ENCODE measurements at places on chromosomes 6 and 20. TPM values are rescaled to one million over a fixed set of nuclear protein-coding genes. Genes with fewer than 3 reads are reported as not detected.

The C6orf52 gene
- 0.26 TPM for total RNA-seq

DNA sequence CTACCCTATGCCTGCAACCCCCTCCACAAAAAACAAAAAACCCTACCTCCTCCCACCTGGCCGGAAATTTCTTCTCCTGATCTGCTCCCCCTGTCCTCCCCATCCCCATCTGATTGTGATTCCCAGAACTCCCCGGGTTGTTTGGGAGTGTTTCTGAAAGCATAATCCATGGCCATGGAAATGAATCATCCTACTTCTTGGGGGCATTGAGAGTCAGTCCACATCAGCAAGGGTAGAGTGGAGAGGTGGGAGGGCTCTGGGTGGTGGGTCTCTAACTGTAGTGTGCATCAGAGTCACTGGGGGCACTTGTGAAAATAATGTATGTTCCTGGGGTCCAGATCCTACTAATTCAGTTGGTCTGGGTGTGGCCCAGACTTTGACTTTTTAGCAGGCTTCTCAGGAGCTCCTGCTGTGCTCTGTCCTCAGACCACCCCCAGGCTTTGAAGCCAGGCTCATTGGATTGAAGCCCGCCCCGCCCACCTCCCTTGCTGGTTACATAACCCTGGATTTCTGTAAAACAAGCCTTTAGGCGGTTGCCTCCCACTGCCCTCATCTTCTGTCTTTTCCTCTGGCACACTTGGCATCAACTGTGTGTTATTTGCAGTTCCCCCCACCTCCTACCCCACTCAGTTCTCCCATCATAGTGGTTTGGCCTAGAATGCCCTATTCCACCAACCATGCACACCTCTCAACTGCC lies 10.5 kb downstream of the PIGT start:
- no peak for DNase-seq

DNA sequence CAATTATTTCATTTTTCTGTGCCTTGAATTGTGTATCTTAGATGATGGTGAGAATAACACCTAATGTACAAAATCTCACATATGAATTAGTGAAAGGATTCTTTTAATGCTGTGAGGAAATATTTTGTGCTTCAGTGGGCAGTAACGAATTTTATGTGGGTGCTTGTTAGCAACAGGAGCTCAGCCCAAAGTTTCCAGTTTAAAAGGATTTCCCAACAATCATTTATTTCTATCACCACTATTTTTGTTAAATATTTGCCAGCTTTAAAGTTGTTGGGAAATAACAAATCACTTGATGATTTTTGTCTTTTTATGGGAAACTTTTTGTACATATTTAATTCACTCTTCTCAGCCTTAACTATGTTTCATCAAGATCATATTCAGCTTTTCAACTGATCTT lies 111.8 kb downstream of the QKI start:
- DNase-seq, result no peak

- no peak for DNase-seq
These were observed 157.3 kb downstream of the THBS2 start for GRCh38 chr6:169096388-169096787.

- DNase-seq, result no peak
These were observed 2.4 kb upstream of the CST3 start for GRCh38 chr20:23640018-23640601.

DNA sequence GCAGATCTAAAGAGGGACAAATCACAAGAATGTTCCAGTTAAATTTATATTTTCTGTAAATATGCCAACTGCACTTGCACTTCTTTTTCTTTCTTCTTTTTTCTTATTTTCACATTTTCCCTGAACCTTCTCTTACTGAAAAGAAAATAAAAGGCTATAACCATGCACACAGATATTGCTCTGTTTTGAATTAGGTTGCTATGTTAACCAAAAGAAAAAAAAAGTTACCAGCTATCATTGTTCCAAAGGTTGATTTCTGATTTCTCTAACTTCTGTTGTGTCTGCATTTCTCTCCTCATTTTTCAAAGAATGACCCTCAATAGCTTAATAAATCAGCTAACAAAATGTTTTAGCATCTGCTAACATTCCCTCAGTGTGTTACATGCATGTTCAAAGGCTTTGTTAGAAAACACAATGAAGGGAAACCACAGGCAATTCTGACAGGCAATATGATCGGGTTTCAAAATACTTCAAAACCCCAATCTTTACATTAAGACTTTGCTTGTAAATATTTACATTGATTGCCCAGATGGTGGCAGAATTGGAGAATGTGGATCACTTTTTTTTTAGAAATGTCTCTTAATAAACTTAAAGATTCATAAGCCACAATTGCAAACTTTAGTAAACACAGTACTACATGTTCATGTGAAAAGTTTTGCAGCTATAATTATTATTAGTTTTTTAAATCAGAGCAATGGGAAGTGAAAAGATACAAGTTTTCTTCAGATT lies 928.3 kb upstream of the FLRT3 start:
- DNase-seq, result no peak

GRCh38 chr6:20024316-20024673 lies 187.1 kb downstream of the ID4 start:
- no peak for DNase-seq

The ECT2L gene
- total RNA-seq, result not detected

GRCh38 chr6:112030206-112030960 lies 23.5 kb upstream of the CCN6 start:
- no peak for DNase-seq

The ULBP3 gene
- total RNA-seq, result 10.5 TPM

- DNase-seq, result no peak
These were observed 119.0 kb upstream of the ZNF184 start for GRCh38 chr6:27591699-27592480.
